Gastrocnemius medialis (tissue), 4 donors: ENCODE measurements at places on chromosomes 12 and 14.

DNA sequence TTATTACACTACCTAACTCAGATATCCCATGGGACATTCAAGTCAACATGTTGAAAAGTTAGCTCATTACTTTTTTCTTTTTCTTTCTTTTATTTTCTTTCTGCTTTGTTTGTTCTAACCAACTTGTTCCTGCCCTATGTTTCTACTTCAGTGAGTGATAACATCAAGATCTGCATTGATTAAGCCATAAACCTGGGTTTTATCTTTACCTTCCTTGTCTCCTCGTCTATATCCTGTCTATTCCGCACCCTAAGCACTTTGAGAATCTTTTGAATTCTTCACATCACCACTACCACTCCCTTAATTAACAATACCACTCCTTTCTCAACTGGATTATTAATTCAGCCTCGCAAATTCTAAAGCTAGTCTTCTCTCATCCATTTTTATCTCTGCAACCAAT is 81.9 kb upstream of the AVPR1A start:
- DNase-seq = no peak

GRCh38 chr12:84911271-84912197 is 1.1 kb downstream of the SLC6A15 start:
- no peak for DNase-seq

DNA sequence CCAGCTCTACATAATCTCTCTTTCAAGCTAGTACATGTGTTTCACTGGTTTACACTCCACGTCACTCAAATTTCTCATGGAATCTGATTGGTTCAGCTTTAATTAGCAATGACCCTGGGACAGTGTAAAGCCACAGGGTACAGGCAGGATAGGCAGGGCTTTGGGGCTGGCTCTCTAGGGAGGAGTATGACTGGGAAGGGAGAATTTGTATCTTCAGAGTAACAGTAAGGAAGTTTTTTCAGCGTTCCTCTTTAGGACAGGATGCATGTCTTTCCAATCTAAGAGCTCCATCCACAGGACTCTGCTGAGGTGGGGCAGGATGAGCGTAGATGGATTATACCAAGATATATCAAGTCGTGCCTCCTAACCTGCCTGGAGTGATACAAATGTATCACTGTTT is 112.0 kb upstream of the CLEC14A start:
- DNase-seq = no peak

- no peak for DNase-seq
Observed at GRCh38 chr14:106737021-106737420, 1210.6 kb downstream of the TMEM121 start.

DNA sequence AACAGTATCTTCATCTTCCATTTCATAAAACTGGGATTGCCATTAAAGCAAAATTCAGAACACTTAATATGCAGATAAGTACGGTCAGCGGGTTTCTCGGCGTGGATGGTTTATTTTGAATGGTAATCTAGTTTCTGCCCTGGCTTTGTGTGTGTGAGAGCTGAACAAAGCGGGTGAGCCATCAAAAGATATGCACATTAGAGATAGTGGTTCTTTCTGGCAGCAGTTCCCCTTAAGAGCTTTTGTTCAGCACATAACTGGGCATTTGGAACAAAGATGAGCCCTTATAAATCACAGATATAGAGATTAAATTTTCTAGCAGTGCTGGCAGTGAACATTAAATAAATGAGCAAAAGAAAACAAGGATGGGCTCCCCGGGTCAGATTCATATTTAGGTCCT is 207.5 kb downstream of the CALM1 start:
- no peak for DNase-seq

- DNase-seq = no peak
Observed at GRCh38 chr14:91245029-91245428, 525 bp upstream of the GPR68 start.

GRCh38 chr12:41972196-41972595 is 172.5 kb downstream of the GXYLT1 start:
- DNase-seq = no peak

DNA sequence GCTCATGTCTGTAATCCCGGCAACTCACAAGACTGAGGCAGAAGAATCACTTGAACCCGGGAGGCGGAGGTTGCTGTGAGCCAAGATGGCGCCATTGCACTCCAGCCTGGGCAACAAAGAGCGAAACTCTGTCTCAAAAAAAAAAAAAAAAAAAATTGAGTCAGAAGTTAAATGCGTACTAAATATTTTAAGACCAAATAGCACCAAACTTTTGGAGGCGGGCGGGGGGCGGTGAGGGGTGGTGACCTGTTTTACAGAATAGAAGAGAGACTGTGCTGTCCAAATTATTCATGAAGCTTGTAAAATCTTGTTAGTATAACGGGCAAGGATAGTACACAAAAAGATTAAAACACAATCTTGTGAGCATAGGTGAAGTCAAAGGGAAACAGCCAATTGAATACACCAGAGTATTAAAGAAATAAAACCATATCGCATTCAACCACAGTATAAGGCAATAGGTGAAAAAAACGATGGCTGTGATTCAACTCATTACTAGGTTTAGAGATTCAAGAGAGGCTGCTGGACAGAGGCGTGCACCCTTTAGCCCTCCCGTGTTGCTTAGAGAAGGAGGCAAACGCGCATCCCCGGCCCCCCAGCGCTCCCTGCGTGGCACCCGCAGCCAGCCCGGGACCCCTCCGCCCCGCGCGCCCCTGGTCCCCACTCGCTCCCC is 571 bp downstream of the ZNF891 start:
- DNase-seq = no peak

GRCh38 chr14:32738206-32738871 is 200.3 kb upstream of the NPAS3 start:
- no peak for DNase-seq

- DNase-seq = no peak
Observed at GRCh38 chr12:26212396-26212795, 17.0 kb downstream of the SSPN start.

- no peak for DNase-seq
Observed at GRCh38 chr12:24360907-24361306, 411.4 kb upstream of the SOX5 start.

DNA sequence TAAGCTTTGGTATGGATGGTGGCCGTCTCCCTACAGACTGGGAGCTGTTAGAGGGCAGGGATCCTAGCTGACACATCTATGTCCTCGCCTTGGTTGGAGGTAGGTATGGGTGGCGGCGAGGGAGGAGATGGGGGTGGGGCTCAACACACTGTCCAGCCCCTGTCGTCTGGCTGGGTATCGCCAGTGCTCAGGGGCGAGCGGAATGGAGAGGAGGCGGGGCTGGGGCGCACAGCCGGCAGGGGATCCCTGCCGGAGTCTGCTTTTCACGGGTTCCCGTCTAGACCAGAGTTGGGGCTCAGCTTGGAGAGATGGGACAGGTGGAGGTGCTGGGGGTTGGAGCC is 16.1 kb downstream of the TAMALIN start:
- DNase-seq = no peak

- DNase-seq = no peak
Observed at GRCh38 chr14:33777681-33778080, 173.2 kb downstream of the EGLN3 start.

DNA sequence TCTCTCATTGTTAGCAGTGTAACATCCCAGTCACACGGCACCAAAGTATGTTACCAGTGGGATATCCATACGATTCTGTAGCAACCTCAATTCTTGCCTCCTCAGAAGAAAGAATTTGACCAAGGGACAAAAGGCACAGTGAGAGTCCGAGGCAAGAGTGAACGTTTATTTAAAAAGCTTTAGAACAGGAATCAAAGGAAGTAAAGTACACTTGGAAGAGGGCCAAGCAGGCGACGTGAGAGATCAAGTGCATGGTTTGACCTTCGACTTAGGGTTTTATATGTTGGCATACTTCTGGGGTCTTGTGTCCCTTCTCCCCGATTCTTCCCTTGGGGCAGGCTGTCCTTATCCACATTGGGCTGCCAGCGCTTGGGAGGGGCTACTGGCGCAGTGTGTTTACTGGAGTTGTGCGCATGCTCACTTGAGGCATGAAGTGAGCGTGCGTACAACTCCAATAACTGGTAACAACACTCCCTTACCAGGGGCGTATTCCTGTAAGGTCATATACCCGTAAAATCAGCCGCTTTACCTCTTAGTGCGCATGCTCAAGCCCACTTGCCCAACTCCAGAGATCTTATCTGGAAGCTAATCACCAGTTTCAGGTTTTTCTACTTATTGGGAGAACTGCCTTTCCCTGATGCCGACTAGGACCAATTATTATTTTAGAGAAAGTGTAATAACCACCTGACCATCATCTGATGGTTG is 71.7 kb downstream of the FAR2 start:
- DNase-seq = no peak

GRCh38 chr12:83010169-83010804 is 323.6 kb downstream of the TMTC2 start:
- DNase-seq = no peak

DNA sequence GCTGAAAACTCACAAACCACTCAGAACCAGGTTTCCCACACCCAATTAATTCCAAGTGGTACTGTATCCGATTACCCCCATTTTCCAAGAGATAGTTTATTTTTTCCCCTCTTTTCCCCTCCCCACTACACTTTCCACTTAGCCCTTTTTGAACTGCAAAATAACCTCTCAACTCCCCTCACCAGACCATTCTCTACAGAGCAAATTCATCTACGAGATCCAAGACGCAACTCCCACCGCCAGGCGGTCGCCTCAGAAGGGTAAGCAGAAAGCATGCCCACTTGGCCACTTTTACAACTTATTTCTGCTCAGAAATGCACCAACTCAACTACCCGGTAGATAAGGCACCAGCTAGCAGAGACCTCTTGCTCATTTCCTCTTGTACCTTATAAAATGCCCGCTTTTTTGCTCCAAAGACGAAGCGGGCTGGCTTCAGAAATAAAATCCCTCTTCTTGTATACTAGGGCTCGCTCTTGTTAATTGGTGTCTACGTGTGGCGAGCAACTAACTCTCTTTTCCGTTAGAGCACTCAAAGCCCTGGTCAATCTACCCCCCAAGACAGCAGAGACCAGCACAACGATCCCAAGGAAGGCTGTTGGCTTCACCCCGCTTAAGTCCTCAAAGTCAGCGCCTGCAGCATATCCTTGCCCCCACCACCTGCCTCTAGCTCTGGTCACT is 910 bp upstream of the SRP54 start:
- DNase-seq = no peak

- no peak for DNase-seq
Observed at GRCh38 chr14:66037361-66037760, 448.8 kb upstream of the CCDC196 start.

- no peak for DNase-seq
Observed at GRCh38 chr12:2735432-2735831, 59.3 kb upstream of the FKBP4 start.

DNA sequence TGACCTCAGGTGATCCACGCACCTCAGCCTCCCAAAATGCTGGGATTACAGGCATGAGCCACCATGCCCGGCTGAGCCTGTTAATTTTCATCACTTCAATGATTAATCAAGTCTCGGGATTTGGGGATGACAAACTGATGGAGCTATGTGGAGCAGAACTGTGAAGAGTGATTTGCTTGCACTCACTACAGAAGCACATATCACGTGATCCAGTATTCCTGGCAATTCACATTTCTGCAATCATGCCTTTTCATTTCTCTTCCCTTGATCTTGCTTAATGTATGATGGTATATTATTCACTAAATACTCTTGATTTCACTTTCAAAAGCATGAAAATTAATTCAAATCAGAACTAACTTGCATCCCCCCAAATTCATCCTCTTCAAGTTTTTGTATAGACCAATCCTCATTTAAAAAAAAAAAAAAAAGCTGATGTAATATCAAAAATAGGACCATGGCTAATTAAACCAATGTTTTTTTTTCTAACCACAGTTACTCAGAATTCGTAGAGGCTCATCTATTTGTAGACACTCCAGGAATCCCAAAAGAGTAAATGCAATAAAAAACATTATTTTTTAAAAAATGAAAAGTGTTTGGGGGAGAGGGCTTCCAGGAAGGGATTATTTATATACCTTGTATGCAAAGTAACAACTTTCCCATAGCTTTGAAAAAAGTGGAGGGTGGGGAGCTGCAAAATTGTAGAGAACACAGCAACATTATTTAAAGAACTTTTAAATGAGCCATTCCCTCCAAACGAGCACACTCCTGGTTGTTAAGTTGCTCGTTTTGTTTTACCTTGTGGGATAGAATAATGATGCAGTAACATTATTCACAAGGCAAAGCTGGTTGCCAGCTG is 7.0 kb upstream of the ATXN2 start:
- DNase-seq = no peak

- DNase-seq = no peak
Observed at GRCh38 chr14:22210026-22210425, 379.0 kb downstream of the DAD1 start.

DNA sequence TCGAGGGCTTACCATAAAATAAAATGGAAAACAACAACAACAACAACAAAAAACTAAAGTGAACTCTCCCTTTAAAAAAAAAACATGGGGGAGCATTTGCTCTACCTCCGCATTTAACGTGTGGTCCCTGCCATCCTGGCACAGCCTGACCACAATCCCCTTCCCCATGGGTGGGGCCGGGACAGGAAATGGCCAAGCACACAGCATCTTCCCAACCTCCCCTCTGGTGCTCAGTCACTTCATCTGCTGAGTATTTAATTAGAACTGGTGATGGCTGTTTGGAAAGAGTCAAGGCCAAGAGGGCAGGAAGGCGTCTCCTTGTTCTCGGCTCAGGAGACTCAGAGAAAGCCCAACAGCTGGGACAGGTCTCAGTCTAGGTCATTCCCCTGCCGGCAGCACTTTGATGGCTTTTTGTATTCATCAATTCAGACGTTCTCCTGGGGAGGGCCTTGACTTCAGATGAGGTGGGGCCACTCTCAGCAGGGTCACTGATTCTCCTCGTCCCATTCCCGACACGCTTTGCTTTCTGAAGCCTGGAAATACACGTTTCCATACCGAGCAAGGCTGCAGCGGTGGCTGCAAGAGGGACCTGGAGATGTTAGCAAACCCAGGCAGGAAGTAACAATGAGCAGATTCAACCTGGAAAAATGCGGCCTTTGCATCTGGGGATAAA is 44.4 kb downstream of the ANO2 start:
- DNase-seq = no peak

GRCh38 chr14:99683619-99684409 is at the start of gene CYP46A1:
Gene CYP46A1, plus strand, starts transcription at chr14:99684298. Its CDS starts 120 bp downstream, at chr14:99684418.
- DNase-seq = peak; percentile 100

DNA sequence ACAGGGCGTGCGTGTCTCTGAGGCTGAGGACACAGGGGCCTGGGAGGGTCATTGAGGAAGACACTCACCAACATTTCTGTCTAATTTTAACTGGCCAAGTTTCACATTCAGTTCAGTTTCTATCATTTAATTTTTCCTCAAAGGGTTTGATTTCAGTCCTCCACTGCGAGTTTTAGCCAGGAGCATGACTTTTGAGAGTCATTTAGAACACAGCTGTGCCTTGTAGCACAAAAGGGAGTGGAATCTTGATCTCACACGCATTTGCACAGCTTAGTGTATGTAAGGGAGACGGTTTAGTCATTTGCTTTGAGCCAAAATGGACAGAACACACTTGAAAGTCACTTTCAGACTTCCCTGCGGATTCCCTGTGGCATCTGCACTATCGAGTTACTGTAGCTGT is 1090.8 kb downstream of the BCL11B start:
- DNase-seq = no peak
